ENCODE measurements at places on chromosomes 4 and X.

GRCh38 chr4:153115322-153116290, 88.6 kb upstream of the TRIM2 start:
- peak; percentile 59 for DNase-seq

- DNase-seq = no peak
These were observed 60.8 kb upstream of the TMEM33 start for GRCh38 chr4:41874398-41874797.

- peak; percentile 87 for DNase-seq
These were observed 20.7 kb upstream of the CSN1S1 start for GRCh38 chr4:69910016-69910782.

GRCh38 chr4:86015412-86016350, 344.2 kb downstream of the MAPK10 start:
- DNase-seq = no peak

DNA sequence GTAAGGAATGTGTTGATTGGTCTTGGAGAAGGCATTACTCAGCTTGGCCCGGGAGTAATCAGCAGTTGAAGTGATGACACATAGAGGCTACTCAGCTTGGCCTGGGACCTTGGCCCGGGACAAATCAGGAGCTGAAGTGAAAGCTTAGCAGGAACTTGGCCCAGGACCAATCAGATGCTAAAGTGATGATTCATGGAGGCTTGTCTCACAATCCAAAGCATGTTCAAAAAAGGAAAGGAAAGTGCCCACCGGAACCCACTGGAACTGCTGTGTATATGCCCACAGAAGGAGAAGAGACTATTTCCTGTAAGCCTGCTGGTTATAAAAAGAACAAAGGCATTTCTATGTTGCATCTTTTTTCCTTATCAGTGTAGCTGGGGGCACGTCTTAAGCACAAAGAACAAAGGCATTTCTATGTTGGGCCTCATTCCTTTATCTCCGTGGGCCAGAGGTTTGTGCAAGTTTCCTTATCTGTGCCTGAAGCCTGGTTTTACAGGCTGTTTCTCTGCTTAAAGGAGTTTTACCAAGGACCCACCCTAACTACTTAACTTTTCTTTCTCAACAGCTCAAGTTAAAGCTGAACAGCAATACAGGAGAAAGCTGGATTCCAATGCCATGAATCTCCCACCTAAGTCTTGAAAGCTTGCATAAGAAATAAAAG, 1176.7 kb downstream of the NLGN4X start:
- DNase-seq = peak; percentile 61

GRCh38 chr4:58175024-58175423, 1064.8 kb upstream of the IGFBP7 start:
- DNase-seq = no peak

GRCh38 chrX:27968352-27968751, 12.9 kb downstream of the DCAF8L1 start:
- DNase-seq = no peak

DNA sequence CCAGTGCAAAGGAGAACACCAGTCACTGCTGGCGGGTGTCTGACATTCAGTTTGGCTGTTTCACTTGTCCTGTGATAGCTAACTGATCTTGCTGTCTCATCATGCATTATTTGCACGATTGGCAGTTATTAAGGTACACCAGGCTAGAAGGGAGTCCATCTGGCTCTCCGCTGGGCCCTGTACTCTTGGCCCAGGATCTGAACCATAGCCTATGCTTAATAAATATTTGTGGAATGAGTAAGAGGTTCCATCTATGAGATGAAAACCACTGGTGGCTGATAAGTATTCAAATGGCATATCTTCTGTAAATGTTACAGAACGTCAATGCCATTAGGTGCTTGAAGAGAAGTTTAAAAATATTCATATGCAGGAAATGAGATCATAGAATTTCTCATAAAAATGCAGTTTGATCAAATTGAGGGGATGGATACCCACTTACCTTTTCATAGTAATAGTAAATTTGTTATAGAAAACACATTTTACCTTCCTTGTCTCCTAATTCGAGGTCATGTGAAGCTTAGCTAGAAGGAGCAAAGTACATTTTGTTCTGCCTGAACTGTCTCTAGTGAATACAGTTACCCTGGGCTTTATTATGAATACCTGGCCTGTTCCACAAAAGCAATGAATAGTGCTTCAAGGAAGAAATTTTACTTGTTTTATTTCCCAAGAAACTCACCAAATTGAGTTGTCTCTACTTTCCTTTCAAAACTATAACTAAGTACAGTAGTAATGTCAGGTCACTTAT, 213.5 kb downstream of the CBR4 start:
- peak; percentile 74 for DNase-seq

DNA sequence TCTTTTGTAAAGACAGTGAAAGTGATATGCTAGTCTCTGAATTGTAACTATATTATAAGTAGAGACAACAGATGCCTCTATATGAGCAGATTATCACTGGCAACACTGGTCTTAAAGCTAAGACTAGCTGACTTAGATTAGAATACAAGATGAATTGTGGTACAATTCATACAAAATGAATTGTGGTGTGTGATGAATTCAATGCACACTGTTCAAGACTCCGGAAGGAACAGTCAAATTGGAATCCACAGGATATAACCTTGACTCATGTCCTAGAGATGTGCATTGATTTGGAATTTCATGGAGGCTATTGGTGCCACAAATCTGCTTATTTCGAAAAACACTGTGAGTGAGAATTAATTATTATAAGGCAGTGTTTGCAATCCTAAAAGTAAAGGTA, 701.8 kb downstream of the PCDH7 start:
- DNase-seq = no peak

- DNase-seq = no peak
These were observed 12.1 kb upstream of the SCML1 start for GRCh38 chrX:17725181-17725580.

- DNase-seq = no peak
These were observed 285.0 kb downstream of the STIM2 start for GRCh38 chr4:27145597-27145996.

DNA sequence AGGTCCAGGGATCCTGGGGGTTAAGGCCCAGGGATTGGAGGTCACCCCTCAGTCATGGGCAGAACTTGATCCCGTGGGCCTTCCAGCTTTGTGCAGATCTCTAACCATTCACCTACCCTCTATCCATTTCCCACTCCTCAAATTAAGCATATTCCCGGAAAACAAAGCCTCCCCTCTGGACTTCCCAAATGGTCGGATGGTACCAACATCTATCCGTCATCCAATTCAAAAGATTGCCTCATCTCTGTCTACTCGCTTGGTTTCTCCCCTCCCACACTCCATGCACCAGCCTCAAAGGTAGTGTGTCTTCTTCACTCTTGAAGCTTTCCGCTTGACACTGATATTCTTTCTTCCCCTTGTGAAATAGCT, 473 bp upstream of the BCLAF3 start:
- no peak for DNase-seq

DNA sequence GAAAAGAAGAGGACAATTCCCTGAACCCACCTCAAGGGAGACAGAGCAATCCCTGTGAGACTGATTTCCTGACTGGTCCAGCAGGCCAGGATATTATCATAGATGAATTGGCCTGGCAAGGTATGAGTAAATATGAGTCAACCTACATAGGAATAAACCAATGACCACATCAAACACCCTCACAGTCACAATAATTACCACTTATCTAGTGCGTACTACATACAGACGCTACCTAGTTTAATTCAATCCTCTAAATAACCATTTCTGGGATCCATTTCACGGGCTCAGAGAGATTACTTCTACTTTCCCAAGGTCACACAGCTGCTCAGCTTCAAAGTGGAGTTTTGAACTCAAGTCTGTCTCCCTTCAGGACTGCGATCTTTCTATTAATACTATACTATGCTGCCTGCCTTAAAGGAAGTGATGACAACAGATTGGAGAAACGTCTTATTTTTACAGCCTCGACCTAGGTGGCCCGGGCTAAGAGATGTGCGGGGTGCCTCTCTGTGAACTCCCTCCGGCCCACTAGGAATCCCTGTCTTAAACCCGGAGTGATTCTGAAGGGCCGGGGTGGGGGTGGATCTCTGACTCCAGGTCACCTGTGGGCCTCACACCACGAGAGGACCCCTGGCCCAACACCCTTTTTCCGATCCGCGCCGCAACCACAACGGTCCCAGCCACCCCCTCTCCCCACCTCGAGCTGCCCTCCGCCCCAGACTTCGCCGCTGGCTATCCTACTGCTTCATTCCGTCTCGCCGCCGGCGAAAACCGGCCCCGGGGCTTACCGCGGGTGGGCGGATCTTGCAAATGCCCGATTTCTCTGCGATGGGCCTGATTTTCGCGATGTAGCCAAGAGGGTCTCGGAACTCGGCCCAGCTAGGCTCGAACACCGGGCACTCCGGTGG, 800 bp downstream of the KDM5C start:
- DNase-seq = peak; percentile 25

DNA sequence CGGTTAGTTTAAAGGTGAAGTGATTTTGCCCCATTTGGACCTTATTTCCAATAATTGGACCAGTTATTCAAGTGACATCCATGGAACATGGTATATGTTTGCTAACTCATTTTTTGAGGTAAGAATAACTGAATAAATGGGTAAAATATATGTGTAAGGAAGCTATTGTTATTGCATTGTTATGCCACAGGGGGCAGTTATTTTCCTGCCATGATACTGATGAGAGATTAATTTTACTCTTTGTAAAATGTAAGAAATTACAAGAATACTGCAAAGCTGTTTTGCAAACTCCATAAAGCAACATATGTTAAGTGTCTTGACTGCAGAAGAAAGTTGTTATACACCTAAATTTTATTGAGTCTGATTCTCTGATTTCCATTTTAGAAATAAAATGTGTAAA, 114.0 kb downstream of the IL1RAPL1 start:
- DNase-seq = peak; percentile 2

DNA sequence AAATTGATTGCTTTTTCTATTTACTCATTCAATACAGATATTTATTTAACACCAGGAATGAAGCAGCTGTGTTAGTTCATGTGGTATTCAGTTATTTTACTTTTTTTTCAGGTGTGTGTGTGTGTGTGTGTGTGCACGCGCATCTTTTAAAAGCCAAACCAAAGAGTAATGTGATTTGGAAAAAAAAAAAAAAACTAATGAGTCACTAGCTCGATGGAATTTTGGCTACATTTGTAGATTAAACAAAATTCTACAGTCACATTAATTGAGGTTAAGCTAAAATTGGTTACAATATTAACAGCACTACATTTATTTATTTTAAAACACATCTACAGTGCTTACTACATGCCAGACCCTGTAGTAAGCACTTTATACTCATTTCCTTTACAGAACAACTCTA, 66.8 kb downstream of the HHIP start:
- no peak for DNase-seq

GRCh38 chr4:36088542-36088941, 155.8 kb downstream of the ARAP2 start:
- no peak for DNase-seq

GRCh38 chrX:149516604-149517003, 11.5 kb upstream of the IDS start:
- DNase-seq = no peak

- no peak for DNase-seq
These were observed 32.9 kb downstream of the USP9X start for GRCh38 chrX:41118156-41118555.

DNA sequence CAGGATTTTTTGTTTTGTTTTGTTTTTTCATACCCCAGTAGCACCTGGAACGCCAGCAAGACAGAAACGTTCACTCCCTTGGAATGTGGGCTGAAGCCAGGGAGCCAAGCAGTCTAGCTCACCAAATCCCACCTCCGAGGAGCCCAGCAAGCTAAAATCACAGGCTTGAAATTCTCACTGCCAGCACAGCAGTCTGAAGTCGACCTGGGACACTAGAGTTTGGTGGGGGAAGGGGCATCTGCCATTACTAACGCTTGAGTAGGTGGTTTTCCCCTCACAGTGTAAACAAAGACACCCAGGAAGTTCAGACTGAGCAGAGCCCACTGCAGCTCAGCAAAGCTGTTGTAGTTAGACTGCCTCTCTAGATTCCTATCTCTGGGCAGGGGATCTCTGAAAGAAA, 99.6 kb upstream of the FGF16 start:
- no peak for DNase-seq

All from fibroblast of pulmonary artery (primary cell).